ENCODE measurements at places on chromosomes 5 and 9.

GRCh38 chr5:166722939-166723338, 1568.5 kb upstream of the WWC1 start:
- peaks cover 3% of the 10 kb centered on the region for H3K4me1 ChIP-seq
- DNase-seq, result no peak
- no peak overlapping the region for H3K27ac ChIP-seq
- H3K4me3 ChIP-seq, result no peak overlapping the region
- no peaks in the 10 kb centered on the region for H3K27me3 ChIP-seq
- no peaks in the 10 kb centered on the region for H3K36me3 ChIP-seq

GRCh38 chr5:145908206-145908960, 28.0 kb upstream of the SH3RF2 start:
- H3K4me1 ChIP-seq, result no peaks in the 10 kb centered on the region
- DNase-seq, result peak; percentile 37
- H3K4me3 ChIP-seq, result no peak overlapping the region
- H3K36me3 ChIP-seq, result no peaks in the 10 kb centered on the region
- H3K27me3 ChIP-seq, result no peaks in the 10 kb centered on the region

GRCh38 chr5:3995954-3996619, 400.5 kb downstream of the IRX1 start:
- no peak overlapping the region for H3K4me3 ChIP-seq
- no peak for DNase-seq
- no peaks in the 10 kb centered on the region for H3K4me1 ChIP-seq
- no peaks in the 10 kb centered on the region for H3K36me3 ChIP-seq
- no peaks in the 10 kb centered on the region for H3K27me3 ChIP-seq

GRCh38 chr9:16501141-16501540, 369.3 kb downstream of the BNC2 start:
- H3K36me3 ChIP-seq, result no peaks in the 10 kb centered on the region
- no peak overlapping the region for H3K4me3 ChIP-seq
- no peak overlapping the region for H3K27ac ChIP-seq
- DNase-seq, result no peak

DNA sequence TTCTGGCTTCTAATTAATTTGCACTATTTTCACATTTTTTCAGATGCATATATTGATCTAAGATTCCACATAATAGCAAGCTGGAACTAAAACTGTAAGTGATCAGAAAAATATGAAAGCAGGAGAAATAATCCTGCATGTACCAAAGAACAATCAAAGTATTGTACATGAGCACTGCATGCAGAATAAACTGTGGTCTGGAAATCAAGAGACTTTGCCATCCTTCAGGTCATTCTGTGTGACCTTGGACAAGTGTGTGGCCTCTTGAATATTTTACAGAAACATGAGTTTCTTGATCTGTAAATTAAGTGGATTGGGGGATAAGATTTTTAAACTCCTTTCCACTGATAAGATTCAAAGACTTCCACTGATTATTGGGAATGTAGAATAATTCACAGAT, 99.2 kb upstream of the GNAQ start:
- DNase-seq, result no peak
- H3K4me1 ChIP-seq, result no peaks in the 10 kb centered on the region

DNA sequence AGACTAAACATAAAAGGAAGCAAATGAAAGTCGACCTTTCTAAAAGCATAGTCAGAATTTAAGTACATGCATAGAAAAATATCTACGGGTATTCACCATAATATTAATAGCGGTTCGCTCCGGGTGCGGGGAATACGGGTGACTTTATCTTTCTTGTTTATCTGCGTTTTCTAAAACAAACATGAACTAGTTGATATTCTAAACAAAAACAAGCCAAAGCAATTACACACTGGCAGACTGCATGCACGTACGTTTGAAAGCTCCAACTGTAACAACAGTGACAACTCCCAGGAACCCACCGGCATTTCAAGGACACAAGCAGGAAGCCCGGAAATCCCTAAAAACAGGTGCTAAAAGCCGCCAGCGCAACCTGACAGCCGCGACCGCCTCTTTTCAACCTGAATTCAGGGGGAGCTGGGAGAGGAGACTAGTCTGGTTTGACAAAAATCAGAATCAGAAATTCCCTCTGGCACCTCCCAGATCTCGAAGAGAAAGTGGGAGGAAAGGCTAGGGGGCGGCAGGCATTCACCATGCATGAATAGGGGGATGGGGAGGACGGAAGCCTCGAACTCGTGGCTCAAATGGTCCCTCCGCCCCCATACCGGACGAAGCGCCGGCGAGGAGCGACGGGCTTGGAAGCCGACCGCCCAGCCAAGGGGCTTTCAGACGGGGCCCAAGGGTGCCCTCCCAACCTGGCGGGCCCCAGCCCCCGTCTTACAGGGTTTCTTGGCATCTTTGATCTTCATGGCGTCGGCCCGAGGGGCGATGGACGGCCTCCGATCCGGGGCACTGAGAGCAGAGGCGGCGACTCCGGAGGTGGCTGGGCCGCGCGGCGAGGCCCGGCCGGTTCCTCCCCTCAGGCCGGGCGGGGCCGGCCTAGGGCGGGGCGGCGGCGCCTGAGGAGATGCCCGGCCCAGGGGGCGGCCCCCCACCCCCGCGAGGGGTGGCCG, at the start of gene PANK3:
TSS of gene PANK3 (minus strand) at position 831 of the 950 bp plus-strand sequence. CDS start at position 746, 85 bp downstream.
- DNase-seq, result no peak
- H3K27me3 ChIP-seq, result no peaks in the 10 kb centered on the region
- peak within 1 kb of the TSS; percentile 96 for H3K27ac ChIP-seq
- peaks cover 5% of the 10 kb centered on the region for H3K36me3 ChIP-seq
- H3K4me3 ChIP-seq, result peak within 1 kb of the TSS; percentile 97
- peaks cover 23% of the 10 kb centered on the region for H3K4me1 ChIP-seq

DNA sequence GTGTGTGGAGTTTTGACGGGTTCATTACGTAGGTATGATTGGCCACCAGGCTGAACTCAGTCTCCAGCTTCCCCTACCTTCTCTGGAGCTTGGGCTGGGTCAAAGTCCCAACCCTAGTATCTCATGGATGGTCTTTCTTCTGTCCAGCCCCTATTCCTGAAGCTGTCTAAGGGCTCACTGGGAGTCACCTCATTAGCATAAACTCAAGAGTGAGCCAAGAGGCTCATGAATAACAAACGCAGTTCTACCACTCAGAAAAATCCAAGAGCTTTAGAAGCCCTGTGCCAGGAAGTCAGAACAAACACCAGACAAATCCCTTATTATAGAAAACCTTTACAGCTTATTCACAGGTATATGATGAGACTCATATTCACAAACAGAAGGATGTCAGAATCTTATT, 180.3 kb upstream of the NFIL3 start:
- H3K4me3 ChIP-seq, result no peak overlapping the region
- no peaks in the 10 kb centered on the region for H3K4me1 ChIP-seq
- H3K27ac ChIP-seq, result no peak overlapping the region
- no peaks in the 10 kb centered on the region for H3K36me3 ChIP-seq
- DNase-seq, result no peak
- no peaks in the 10 kb centered on the region for H3K27me3 ChIP-seq

DNA sequence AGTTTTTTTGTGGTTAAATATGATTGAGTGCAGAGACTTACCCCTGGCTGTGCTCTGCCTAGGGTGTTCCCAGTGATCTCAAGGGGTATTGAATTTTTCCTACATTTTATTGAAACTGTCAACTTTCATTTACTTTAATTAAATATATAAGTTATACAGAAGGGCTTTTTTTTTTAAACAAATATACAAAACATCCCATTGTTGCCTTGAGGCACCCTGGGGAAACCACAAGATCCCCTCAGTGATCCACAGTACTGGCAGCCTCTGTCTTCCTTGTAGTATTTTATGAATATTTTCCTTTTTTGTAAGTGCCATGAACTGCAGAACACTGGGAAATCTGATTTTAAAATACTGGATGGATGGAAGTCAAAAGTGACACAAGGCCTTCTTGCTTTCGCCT, 123.7 kb downstream of the TLE1 start:
- no peak overlapping the region for H3K4me3 ChIP-seq
- peaks cover 26% of the 10 kb centered on the region for H3K4me1 ChIP-seq
- no peak overlapping the region for H3K27ac ChIP-seq
- no peak for DNase-seq

DNA sequence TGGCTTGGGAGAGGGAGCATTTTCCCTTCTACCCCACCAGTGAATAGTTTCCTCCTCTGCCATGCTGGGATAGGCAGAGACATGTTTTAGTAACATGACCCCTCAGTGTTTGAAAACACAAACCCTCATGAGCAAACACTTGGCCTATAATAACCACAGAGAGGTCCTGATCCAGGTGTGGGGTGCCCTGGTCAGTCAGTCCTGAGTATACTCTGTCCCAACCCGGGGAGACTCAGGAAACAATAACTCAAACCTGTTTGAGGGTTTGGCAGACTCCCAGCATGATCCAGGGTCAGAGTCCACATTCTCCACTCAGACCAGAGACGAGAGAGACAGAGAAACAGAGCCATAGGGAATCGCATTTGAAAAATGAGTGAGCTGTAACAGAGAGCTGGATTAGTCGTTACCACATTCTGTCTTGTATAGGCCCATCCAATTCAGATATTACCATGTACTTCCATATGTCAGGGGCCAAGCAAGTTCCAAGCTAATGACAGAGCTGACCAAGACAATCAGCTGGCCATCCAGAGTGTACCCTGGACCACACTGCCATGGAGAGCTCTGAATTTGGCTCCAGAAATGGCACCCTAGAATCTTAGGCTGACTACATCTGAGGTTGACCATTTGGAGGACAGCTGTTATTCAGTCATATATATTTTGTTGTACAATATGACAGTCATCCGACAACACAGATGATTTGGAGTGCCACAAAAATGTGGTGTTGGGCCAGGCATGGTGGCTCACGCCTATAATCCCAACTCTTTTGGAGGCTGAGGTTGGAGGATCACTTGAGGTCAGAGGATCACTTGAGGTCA, 4.2 kb upstream of the CA9 start:
- DNase-seq, result no peak
- no peak overlapping the region for H3K27ac ChIP-seq
- no peak overlapping the region for H3K4me3 ChIP-seq

DNA sequence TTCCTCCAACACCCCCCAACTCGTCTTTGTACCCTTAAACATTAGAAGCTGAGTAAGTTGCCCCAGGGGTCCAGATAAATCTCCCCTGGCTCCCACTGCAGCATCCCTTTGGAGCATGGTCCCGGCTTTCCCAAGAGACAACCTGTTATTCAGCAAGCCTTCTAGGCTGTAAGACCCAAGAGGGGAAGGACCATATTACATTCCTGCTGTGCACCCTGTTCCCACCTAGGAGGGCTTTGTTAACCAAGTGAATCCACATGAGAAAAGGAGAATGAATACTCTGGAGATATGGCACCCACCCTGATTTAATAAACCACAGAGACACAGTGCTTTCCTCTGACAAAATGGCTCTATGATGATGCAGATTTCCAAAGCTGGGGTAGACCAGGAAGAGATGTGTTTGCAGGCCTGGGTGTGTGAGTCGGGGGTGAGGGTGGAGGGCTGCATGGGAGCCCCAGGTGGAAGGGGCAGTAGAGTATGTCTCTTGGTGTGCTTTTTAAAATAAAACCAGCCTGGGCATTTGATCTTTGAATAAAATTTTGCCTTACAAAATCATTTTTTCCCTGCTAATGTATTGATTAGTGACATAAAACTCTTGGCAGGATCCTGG, 325.2 kb downstream of the DRD1 start:
- DNase-seq, result no peak
- H3K27me3 ChIP-seq, result no peaks in the 10 kb centered on the region
- H3K27ac ChIP-seq, result no peak overlapping the region

- peak; percentile 11 for DNase-seq
- no peaks in the 10 kb centered on the region for H3K4me1 ChIP-seq
- peak overlapping the region; percentile 79 for H3K4me3 ChIP-seq
- peaks cover 88% of the 10 kb centered on the region for H3K27me3 ChIP-seq
- no peaks in the 10 kb centered on the region for H3K36me3 ChIP-seq
Measured at GRCh38 chr5:148653291-148653835, 964 bp downstream of the HTR4 start.

- no peak overlapping the region for H3K27ac ChIP-seq
- no peaks in the 10 kb centered on the region for H3K36me3 ChIP-seq
- no peak for DNase-seq
- H3K4me1 ChIP-seq, result peaks cover 3% of the 10 kb centered on the region
Measured at GRCh38 chr9:85521371-85522197, 220.2 kb downstream of the AGTPBP1 start.

DNA sequence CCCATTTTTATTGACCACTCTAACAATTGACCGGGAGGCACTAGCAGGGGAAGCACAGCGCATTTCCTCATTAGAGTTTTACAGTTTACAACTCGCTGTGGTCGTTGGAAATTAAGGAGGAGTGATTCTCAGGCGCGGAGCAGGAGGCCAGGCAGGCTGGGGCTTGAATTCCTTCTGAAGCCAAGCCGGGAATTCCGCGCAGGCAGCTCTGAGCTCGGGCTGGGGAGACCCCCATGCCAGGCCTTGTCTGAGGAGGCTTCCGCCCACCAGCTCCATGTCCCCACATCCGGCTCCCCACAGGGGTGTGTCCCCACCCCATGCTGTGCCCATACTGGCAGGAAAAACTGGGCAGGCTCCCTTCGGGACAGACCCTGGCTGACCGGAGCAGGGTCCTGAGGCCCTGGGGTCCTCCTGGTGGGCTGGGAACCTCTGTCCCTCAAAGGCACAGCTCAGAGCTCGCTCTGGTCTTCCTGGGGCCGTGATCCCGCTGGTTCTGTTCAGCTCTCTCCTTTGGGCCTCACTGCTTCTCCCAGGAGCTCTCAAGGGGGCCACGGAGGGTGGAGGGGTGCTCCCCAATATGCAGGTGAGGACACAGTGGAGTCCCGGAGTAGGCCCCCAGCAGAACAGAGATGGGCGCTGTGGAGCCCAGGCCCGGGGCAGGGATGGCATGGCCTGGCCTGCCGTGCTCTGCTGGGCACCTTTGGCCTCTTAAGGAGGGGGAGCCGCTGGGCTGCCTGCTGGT, 1.3 kb upstream of the NRARP start:
- H3K36me3 ChIP-seq, result no peaks in the 10 kb centered on the region
- H3K4me3 ChIP-seq, result peak overlapping the region; percentile 46
- H3K4me1 ChIP-seq, result peaks cover 71% of the 10 kb centered on the region
- peaks cover 24% of the 10 kb centered on the region for H3K27me3 ChIP-seq

DNA sequence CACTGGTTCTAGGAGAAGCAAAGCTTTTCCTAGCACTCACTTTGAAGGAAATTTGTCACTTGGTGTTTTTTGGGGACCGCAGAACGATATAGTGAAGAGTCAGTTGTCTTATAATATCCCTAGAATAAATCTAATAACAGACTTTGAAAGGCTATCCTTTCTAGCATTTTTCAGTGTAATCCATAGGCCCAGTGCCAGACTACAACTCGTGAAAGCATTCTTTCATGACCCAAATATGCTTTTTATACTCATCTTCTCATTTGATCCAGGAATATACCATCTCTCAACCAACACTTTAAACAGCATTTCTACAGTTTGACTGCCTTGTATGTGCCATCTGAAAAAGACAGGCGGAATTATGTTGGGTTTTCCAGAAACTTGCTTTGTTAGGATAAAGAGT, 104.0 kb downstream of the ERCC6L2 start:
- no peaks in the 10 kb centered on the region for H3K27me3 ChIP-seq
- DNase-seq, result no peak
- H3K4me3 ChIP-seq, result no peak overlapping the region

Data from neural progenitor cell (in vitro differentiated cells).